ENCODE measurements at places on chromosomes 11 and 22.

- no peak for DNase-seq
Observed at GRCh38 chr11:109222761-109223160, 199.2 kb upstream of the C11orf87 start.

GRCh38 chr11:114876234-114876633, 197.9 kb downstream of the NXPE2 start:
- DNase-seq, result no peak

DNA sequence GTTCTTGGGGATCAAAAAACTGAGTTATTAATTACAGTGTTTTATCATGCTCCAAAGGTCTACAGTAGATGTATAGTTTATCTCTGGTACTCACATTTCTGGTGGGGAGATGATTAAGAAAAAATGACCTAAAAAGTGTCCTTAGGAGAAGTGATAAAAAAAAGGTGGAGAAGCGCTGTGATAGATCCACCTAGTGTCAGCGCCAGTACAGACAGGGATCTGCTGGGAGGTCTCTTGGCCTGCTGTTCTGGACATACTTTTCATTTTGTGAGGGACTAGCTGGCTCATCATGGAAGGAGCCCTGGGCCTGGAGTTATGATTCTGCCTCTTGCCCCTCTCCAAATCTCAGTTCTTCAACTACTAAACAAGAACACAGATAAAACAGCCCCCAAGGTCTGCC, 2.9 kb downstream of the ELF5 start:
- DNase-seq, result no peak

DNA sequence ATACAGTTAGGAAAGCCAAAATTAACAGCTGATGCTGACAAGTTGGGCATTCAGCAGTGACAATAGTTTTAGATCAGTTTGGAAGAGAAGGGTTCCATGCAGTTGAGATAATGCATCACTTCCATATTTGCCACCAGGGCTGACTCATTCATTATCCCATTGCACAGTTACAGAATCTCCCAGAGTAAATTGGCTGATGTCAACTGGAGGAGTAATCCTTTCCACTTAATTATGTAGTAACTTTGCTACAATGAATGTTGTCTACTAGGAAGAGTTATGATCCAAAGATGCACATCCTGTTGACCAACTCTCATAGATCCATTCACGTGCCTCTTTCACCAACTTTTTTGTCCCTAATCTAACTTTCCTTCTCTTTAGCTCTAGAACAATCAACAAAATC, 123.3 kb upstream of the LUZP2 start:
- no peak for DNase-seq

DNA sequence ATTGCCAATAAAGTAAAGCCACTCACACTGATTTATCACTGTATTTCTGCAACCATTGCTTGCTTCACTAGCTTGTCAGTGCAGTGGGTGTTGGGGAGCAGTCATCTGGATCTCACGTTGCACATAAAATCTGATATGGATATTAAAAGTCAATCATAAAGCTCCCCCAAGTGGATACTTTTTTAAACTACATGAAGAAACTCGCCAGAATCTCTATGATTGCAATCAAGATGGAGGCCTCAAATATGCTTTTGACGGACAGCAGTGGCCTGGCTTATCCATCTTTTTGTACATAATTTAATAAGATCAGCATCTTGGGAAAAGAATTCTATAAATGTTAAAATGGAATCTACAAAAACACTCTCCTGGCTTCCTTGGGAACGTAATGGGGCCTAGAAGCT, 137.7 kb downstream of the WT1 start:
- DNase-seq, result peak; percentile 44

Measured in GM20000 (cell line).